ENCODE measurements at places on chromosomes 6 and 20.
A peak's percentile ranks its signal among the peaks of the same experiment; 100 is the strongest.

GRCh38 chr20:23205611-23206041 is 119.5 kb upstream of the CD93 start:
- no peak for DNase-seq

DNA sequence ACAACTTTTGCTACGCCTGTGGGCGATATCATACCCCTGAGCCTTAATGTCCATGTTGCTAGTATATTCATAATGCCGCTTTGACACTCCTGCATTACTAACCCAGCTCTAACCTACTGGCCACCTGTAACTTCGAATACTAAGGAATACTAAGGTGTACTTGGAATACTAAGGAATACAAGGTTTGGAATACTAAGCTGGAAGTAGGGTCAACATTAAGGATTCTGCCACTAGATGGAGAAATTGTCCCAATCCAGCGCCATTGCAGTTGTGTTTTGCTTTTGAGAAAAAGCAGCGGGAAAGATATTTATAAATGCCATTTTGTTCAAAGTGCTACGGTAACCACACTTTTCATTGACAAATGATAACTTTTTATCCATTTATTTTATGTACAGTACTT is 10.7 kb downstream of the TBXT start:
- DNase-seq, result no peak

DNA sequence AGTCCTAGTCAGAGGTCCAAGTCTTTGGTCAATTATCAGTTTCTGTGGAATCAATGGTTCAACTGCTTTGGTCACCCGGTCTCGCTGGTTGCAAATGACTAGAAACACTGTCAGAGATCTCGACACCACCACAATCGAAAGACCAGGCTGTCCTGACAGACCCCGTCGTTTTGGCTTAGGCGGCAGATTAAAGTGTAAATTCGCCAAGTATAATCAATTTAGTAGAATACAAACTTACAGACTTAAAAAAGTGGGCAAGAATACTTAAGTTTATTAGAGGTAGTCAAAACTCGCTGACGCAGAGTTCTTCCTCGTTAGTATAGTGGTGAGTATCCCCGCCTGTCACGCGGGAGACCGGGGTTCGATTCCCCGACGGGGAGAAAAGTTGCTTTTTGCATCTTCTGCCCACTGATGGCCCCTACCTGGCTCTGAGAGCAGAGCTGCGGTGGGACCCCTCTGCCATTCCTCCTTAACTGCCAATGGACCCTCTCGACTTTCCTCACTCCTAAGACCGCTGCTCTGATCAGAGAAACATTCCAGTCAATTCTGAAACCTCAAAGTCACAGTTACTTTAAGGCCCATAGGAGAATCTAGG is 30.6 kb upstream of the ZNF184 start:
- peak; percentile 59 for DNase-seq

- no peak for DNase-seq
Measured at GRCh38 chr20:22684072-22684762, 99.8 kb upstream of the FOXA2 start.

- no peak for DNase-seq
Measured at GRCh38 chr6:71489736-71490135, 201.1 kb downstream of the OGFRL1 start.

Measured in activated CD4-positive, CD25-positive, alpha-beta regulatory T cell treated with anti-CD3 and anti-CD28 coated beads, Interleukin-2, amount 50 U/mL, for 16 hours (primary cell).